BJ (cell line): ENCODE measurements at places on chromosomes 2 and 18.

DNA sequence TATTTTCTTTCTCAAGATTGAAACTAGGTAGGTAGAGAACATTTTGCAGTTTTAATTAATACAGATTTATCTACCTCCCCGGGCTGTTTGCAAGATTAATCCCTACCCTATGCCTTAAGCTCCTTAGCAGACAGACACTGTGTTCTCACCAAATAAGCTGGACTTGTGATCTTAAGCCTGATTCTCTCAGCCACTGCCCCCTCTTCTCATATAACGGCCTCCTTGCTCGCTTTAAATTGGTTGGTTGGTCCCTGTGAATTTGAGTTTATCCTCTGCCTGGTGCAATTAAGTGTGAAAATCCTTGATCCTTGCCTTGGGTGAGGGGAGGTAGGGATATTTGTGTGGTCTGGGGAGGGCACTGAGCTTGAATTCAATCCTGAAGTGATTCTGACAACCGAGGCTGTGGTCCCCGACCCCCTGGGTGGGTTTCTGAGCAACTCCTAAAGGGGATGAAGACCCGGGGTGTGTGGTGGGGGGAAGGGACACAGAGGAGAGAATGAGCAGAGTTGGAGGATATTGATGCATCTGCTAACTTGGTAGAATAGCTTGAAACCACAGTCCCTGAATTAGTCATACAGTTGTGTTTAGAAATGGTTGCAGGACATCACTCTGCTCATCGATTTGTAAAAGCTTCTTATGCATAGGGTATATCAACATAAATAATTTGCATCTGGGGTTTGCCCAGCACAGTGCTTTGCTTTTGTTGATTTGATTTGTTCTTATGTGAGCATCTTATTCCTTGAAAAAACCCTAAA, 36.9 kb upstream of the NCKAP5 start:
- DNase-seq: no peak

DNA sequence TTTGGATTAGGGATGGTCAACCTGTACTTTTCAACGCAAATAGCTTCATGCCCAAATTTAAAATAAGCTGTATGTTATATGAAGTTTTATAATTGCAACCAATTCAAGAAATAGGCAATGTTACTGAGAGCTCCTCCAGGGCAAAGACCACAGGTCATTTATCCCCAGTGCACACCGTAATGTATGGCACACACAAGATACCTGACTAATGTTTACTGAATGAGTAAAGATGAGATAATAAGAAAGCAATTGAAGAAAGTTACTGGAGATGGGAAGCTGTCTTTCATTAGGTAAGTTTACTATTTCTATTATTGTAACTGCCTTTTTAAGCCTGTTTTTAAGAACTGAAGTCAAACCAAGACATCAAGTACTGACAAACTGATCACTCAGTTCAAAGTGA, 184.5 kb upstream of the VRK2 start:
- DNase-seq: no peak

- no peak for DNase-seq
Measured at GRCh38 chr2:165795011-165795410, 964 bp upstream of the GALNT3 start.

- DNase-seq: no peak
Measured at GRCh38 chr2:236568922-236569572, 578 bp upstream of the ACKR3 start.

DNA sequence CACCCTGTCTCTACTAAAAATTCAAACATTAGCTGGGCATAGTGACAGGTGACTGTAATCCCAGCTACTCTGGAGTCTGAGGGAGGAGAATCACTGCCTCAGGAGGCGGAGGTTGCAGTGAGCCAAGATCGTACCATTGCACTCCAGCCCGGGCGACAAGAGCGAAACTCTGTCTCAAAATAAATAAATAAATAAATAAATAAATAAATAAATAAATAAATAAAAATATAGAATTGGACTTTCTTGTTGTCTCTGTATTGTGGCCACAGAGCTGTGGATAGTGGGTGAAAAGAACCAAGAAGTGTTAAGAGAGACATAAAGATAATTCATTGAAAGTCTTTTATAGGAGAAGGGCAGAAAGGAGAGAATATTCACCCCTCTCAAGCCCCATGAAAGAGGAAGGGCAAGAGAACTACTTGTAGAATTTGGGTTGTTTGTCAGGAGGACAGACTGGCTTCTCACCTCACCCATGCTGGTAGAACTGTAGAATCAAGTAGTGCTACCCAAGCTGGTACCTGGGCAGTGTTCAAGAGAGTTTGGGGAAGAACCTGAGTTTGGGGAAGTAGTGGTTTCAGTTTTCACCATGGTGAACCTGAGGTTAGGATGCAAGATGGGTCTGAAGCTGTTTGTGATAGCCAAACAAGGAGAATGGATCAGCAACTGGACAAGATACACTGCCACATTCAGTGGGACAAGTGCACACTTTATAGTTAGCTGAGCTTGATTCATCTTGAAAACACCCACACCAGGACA, 256.5 kb downstream of the CD226 start:
- DNase-seq: no peak

- DNase-seq: no peak
Measured at GRCh38 chr18:48460929-48461583, 51.9 kb upstream of the ZBTB7C start.

DNA sequence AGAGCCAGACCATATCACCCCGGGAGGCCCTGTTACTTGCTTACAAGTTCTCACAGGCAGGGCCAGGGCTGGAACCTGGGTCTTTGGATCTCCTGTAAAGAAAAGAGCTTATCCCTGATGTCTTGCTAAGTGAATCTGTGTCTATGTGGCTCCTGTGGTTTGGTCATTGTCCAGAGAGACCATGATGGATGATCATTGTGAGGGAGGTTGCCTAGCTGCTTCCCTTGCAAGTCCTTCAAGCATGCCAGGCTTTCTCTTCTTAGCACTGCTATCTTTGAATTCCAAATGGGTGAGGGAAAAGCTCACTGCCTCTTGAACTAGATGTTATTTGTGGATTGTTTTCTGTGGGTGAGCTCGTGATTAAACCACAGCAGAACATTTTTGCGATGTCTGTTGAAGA, 151.6 kb downstream of the FSHR start:
- no peak for DNase-seq

- DNase-seq: no peak
Measured at GRCh38 chr2:60023256-60023985, 530.0 kb downstream of the BCL11A start.
